ENCODE measurements at places on chromosomes 3 and 15.

DNA sequence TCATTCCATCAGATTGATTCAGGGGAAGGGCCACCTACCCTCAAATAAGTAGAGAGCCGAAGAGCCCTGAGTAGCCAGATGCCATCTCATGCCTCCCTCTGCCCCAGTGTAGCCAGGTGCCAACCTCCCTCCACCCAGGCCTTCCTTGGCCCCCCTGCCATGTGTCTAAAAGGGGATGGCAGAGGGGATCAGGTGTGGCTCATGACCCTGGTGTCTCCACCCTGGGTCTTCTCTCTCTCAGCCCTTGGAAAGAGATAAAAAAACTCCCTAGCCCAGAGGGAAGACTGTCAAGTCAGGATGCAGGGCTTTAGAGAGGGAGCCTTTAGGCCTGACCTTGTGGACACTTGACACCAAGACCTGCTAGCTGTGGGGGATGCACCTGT is 5.2 kb downstream of the GRM2 start:
- DNase-seq, result no peak

- peak; percentile 91 for DNase-seq
These were observed at the start of gene AQR for GRCh38 chr15:34969340-34970097. AQR (minus strand) TSS chr15:34969742; CDS start chr15:34969613, 129 bp downstream.

DNA sequence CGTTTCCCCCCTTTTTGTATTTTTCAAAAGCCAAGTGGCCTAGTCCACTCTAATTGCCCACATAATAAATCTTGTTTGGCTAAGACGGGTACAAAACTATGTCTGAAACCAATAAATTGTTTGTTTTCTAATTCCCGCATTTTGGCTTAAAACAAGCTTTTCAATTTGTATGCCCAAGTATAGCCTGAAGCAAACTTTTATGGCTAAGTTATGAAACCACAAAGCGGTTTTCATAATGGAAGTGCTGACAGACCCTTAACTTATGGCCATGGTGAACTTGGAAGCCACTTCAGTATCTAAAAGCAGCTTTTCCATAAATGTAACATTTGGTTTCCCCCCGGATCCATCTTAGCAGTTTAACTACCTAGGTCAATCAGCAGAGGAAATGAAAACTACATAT is 29.9 kb upstream of the POLR2M start:
- no peak for DNase-seq

GRCh38 chr3:45528429-45528828 is 66.1 kb upstream of the LIMD1 start:
- DNase-seq, result no peak

DNA sequence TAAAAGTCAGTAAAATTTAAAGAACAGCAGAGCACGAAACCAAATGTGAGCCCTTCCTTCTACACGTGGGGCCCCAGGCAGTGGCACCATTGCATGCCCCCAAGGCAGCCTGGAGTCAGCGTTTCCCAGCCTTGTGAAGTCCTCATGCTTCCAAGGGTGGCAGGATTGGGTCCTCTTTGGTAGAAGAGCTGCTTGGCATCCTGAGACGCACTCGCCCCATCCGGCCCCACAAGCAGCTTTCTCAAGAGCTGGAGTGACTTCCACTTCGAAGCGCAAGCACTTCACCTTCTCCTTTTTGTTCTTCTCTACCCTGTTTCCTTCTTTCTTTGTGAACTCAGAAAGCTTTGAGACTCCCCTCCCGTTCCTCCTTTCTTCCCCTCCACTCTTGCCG is 34.7 kb downstream of the ZNF710 start:
- DNase-seq, result no peak

DNA sequence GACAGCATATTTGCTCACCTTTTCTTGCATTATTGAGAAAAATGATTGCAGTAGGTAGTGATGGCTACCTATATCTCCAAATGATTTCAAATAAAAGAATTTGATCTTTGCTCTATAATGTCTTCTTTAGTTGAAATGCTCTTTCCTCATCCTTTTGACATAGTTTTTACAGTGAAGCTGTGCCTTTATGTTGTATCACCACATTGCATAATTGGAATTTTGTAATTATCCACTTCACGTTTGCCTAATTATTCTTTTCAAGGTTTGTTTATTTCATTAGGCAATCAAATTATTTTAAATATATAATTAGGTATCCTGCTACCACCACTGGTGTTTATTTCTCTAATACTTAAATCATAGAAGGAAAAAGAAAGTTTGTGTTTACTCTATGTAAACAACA is 21.3 kb upstream of the P2RY13 start:
- DNase-seq, result no peak

GRCh38 chr3:99940350-99940749 is 122.7 kb downstream of the CMSS1 start:
- no peak for DNase-seq

DNA sequence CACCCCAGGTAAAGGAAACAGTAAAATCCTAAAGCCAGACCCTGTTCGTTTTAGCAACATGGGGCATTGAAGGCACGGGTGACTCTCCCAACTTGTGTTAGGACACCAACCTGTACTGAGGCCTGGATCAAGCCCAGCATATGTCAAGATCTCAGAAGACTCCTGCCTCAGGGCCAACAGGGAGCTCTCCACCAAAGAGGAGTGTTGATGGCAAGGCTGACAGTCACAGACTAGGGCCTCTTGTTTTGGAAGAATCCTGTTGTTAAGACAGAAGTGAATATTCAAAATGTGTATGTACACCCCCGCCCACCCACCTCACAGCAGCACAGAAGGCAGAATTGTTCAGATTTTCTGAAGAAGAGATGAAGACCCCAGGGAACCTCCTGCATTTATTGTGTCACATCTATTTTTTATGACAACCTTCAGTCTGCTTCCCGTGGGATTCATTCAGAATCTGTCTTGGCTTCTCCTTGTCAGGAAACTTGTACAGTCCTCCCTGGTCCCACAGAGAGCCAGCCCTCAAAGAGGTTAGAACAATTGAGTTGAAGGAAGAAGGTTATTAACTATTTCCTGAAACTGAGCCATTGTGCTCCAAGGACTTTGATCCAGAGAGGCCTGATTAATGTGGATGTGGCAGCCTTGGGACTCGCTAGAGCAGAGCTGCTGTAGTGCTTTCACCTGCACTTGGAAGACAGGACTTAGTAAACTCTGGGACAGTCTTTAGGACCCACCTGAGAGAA is 61.7 kb upstream of the PLXNA1 start:
- no peak for DNase-seq

- no peak for DNase-seq
These were observed 29.8 kb upstream of the FAM98B start for GRCh38 chr15:38424101-38424552.

DNA sequence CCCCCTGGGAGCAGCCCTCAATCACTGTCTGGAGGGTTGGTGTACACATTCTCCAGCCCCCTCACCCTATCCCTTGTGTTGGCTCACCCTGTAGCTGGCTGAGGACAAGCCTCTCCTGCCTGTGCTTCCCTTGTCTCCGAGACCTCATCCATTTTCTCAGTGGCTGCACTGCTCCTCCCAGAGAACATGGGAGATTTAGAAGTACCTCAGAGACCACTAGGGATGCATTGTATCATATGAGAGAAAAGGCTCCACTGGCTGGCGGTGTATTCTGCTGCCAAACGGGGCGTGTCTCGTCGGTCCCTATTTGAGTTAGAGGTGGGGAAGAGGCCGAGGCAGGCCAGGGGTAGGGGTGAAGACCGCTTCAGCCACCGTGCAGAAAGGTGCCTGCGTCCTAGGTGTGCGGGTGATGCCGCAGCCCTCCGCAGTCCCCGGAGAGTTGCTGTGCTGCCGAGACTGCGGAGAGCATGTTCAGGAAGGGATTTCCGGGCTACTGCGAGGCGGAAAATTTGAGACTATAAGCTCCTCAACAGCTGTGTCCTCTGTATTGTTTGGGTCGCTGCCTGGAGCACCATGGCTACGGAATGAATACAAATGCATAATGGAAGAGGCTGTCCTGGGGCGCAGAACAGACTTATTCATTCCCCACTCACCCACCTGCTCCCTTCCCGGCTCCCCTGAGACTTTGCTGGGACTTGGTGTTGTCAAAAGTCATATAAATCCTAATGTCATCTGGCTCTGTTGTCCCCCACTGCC is 43.8 kb downstream of the SPSB4 start:
- DNase-seq, result no peak

GRCh38 chr15:73593304-73594074 is 39.7 kb downstream of the NPTN start:
- no peak for DNase-seq

DNA sequence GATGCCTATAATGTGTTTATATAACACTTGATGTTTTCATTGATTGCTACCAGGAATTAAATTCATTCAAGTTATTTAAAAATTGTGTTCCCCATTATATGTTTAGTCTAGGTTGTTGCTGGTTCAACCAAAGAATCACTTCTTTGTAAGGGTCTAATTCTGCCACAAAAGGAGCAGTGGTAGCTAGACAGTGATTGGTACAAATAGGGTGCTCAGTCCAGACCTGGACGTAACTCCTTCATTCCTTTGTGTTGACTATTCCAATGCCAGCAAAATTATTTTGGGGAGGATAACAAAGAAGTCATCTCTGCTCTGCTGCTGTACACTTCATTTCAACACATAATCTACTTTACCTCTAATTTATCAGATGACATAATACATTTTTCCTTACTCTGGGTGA is 1.2 kb downstream of the CHMP2B start:
- no peak for DNase-seq

GRCh38 chr15:99590913-99591646 is 25.3 kb downstream of the MEF2A start:
- DNase-seq, result no peak

- no peak for DNase-seq
These were observed 394.6 kb upstream of the RORA start for GRCh38 chr15:61623746-61624145.

GRCh38 chr3:112751061-112751460 is 95.6 kb downstream of the CD200R1L start:
- DNase-seq, result no peak

- DNase-seq, result no peak
These were observed 30.6 kb downstream of the CRTC3 start for GRCh38 chr15:90560229-90560776.

GRCh38 chr3:124597979-124598378 is 132.3 kb upstream of the UMPS start:
- DNase-seq, result no peak

DNA sequence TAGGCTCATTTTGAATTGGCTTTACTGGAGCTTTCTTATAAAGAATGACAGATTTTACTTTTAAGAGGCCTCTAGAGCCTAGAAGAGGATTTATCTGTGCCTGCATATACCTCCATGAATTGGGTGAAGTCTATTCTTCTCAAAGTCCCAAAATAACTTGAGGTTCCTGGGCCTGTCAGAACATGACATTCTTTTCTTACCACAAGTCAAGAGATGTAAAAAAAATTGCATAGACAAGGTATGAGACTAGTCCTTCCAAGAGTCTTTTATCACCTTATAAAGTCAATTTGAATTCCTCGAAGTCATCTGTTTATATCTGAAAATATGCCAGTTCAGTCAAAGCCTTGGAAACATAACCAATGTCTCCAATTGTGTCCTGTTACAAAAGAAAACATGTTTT is 17.2 kb upstream of the CD200 start:
- DNase-seq, result no peak

GRCh38 chr3:70501561-70501960 is 189.1 kb upstream of the MDFIC2 start:
- DNase-seq, result no peak

DNA sequence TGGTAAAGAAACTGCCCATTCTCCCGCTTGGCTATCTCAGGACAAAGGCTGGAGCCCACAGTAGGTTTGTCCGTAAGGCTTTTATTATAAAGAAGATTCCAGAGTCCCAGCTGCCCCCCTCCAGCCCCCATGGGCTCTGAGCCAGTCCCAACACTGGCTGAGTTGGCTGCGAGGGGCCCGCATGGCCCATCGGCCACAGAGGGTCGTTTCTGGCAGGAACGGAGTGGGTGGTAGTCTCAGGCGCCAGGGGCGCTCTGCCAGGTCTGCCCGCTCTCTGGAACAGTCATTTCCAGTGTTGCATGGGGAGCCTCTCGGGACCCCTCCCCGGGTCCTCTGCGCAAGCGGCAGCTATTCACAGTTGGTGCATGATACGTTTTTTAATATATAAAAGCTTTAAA is 12.2 kb downstream of the H1-8 start:
- no peak for DNase-seq

GRCh38 chr3:120678331-120678947 is 3.6 kb downstream of the HGD start:
- peak; percentile 86 for DNase-seq

DNA sequence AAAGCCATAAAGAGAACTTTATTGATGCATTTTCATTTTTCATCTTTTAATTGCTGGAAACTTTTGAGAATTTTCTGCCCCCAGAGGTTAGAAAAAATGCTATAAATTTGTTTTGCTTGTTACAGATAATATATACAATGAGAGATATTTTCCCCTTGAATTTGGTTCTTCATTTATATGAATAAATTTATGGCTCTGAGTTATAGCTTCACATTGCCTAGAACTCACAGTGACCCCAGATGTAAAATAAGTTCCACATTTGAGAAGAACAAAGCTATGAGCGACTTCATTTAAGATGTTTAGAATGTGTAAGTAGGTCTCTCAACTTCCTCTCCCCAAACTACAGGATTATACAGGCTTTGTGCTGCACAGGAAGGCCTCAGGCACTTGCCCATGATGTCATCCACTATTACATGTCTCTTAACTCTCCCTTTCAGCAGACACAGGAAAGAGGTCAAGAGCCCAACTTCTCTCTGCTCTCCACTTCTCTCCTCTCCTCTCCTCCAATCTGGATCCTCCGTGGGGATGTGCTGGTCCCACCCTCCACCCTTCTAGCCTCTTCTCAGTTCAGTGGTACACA is 92.8 kb downstream of the DUT start:
- DNase-seq, result no peak

- DNase-seq, result no peak
These were observed 16.2 kb upstream of the RPL24 start for GRCh38 chr3:101702726-101703125.

- no peak for DNase-seq
These were observed 974.5 kb downstream of the CADM2 start for GRCh38 chr3:85933326-85933725.

GRCh38 chr15:62989366-62990055 is 53.0 kb upstream of the TPM1 start:
- DNase-seq, result no peak

GRCh38 chr3:184582646-184583577 is 21.3 kb downstream of the EPHB3 start:
- no peak for DNase-seq

DNA sequence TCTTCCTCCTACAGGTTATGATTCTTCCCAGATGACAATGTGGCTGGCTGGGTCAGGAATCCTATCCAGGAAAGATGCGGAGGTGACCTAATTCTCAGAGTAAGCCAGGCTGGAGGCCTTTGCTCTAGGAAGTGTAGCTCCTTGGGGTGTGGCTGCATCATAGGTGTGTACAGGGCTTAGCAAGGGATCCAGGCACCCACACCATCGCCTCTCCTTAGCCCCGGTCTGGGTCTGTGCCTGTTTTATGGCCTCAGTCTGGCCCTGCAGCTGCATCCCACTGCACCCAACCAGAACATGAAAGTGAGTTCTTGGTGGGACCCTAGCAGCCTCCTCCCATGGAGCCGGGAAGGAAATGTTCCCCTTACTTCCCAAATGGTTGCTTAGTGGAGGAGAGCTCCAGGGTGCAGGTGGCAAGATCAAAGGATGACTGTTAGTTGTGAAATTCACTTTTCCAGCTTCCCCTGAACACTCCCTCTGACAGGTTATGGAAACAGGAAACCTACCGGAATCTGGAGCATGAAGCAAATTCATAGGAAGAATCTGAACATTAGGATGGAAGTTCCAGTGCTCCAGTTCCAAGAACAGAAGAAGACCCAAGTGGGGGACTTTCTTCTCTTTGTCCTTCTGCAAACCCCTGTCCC is 2.7 kb upstream of the AMOTL2 start:
- no peak for DNase-seq
